ENCODE measurements at places on chromosomes 7 and 10.

GRCh38 chr10:24360282-24361127 is 151.6 kb downstream of the KIAA1217 start:
- no peak for DNase-seq

DNA sequence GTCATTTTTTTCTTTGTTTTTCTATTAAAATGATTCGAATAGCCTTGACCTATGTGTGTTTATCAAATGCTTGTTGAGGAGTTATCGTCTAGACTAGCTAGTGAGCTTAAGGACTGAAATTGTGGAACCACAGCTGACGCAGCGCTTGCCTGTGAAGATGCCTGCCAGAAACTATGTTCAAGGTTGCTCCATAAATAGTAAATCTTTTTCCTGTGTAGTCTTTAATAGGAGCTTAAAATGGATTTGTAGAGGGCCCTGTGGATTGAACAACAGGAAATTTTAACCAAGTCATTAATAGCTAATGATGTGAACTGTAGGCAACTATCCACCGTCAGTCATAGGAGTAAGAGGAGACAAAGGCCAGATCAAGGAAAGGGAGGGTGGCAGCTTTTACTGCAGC is 145.1 kb downstream of the GNAI1 start:
- no peak for DNase-seq

- DNase-seq = no peak
Observed at GRCh38 chr10:13587391-13587790, 626 bp downstream of the PRPF18 start.

DNA sequence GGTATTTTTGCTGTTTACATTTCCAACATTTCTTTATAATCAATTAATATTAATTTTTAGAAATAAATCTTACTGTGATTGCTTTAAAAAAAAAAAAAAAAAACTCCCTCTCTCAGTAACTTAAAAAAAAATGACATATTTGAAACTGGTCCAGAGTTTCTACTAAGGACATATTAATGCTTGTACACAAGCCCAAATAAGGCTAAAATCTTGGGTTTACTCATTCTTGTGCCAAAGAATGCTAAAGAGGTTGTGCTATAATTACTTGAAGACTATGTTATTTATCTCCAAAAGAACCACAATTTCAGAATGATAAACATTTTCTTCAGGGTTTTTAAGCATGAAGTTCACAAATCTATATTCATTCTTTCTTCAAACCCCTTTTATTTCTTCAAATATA is 39.4 kb upstream of the PHF14 start:
- DNase-seq = no peak

- no peak for DNase-seq
Observed at GRCh38 chr7:27663989-27664331, 1.3 kb upstream of the HIBADH start.

DNA sequence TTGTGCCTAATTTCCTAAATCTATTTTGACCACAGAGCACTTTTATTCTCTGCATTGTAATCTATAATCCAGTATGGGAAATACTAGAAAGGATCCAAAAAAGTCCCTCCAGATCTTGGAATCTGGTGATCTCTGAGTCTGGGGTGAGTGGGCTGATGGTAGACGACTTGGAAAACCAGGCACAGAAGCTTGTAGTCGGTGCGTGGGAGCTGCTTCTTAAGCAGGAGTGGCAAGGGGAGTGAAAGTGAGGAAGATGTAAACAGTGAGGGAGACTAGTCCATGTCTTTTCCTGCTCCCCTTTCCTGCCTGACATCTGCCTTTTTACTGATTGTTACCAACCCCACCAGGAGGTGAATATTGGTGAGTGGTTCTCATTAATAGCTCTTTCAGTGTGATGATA is 6.8 kb downstream of the AUTS2 start:
- no peak for DNase-seq

GRCh38 chr7:6268907-6269306 is 3.5 kb downstream of the CYTH3 start:
- no peak for DNase-seq

- DNase-seq = no peak
Observed at GRCh38 chr10:74898201-74898976, 72.0 kb downstream of the KAT6B start.

GRCh38 chr7:101386558-101387231 is 24.0 kb downstream of the COL26A1 start:
- no peak for DNase-seq

- no peak for DNase-seq
Observed at GRCh38 chr10:12579954-12580858, 230.9 kb downstream of the CAMK1D start.

GRCh38 chr7:38554586-38554985 is 76.6 kb downstream of the AMPH start:
- DNase-seq = no peak

DNA sequence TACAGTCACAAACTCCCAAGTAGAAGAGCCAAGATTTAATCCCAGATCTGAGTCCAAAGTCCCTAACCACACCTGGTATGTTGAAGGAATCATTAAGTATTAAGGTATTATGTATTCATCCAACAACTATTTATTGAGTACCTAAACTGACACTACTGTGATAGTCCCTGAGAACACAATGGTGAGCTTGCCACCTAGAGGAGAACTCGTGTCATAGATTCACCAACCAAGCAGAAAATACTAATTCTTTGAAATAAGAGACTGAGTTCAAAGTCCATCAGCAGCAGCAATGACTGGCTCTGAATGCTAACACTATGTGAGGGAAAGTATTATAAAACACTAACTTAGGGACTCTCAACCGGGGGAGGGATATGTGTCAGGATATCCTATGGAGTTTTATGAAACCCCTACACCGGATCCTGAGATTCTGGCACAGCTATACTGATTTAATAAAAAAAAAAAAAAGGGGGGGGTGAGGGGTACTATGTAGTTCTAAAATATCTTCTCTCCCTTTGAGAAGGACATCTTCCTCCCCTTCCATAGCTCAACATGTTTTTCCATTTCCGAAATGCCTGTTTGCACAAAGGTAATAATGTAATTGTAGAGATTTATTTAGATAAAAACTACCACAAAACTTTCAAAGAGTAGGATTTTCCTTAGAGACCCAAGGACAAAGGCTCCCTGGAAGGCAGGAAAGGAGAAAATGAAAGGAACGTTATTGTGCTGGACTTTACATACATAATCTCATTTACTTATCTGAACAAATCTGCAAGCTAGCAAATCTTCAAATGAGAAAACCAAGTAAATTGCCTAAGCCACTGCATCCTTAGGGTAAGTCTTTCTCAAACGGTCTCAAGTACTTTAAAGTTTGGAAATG is 1.6 kb downstream of the NCOA4 start:
- DNase-seq = no peak

GRCh38 chr10:114492351-114493037 is 88.2 kb upstream of the AFAP1L2 start:
- DNase-seq = no peak

- DNase-seq = no peak
Observed at GRCh38 chr10:86712317-86712707, 44.0 kb downstream of the LDB3 start.

DNA sequence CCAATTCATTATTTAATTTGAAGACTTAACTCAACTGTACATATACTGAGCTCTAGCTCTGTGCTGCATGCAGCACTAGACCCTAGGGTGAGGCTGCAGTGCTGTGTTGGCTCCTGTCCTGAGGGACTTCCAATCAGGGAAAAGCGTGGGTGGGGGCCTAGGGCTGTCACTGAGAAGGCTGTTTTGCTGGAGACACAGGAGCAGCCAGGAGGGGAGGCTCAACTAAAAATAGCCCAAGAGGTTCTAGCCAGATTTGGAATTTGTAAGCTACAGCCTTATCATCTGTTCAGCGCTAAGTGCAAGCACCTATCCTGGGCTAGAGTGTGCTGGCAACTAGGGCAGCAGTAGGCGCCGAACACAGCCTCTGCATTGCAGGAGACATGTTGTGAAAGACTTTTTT is 121.1 kb downstream of the VWC2 start:
- no peak for DNase-seq

GRCh38 chr7:23065974-23066373 is 39.6 kb upstream of the KLHL7 start:
- no peak for DNase-seq

- no peak for DNase-seq
Observed at GRCh38 chr7:43589133-43589478, 6.2 kb downstream of the STK17A start.

GRCh38 chr7:44814919-44815318 is 18.4 kb downstream of the PPIA start:
- DNase-seq = no peak

DNA sequence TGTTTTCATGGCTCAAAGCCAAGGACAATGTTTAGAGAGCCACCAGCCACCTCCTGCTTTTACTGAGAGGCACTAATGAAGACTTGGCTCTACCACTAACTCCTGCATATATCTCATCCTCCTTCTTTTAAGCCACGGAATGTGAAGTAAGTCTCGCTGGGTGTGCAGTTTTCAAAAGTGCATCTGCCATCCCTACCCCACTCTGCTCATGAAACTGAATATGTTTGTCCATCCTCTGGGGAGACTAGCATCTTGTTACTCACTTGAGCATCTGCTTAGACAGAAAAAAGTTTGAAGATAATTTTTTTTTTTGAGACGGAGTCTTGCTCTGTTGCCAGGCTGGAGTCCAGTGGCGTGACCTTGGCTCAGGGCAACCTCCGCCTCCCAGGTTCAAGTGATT is 40.8 kb downstream of the EPDR1 start:
- DNase-seq = no peak

GRCh38 chr10:12501841-12502525 is 152.6 kb downstream of the CAMK1D start:
- no peak for DNase-seq

- DNase-seq = no peak
Observed at GRCh38 chr10:70976063-70976695, 87.8 kb upstream of the PCBD1 start.

- DNase-seq = no peak
Observed at GRCh38 chr7:98870807-98871491, 1.1 kb upstream of the TMEM130 start.

DNA sequence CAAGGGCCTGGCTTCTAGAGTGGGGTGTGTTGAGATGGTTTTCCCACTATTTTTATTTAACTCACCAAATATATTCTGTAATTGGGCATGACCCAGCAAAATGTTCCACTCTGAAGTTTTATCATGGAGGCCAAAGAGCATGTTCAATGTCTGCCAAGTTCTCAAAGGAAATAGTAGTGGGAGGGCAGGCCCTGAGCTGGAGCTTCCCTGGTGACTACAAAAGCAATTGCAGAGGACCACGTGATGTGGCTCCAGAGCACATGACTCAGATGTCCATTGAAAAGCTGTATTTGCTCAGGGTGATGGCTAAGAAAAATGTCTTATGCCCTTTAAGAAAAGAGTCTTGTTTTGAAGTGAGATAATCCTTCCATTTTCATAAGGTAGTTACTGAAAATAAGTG is 1024.8 kb downstream of the LRMDA start:
- no peak for DNase-seq

DNA sequence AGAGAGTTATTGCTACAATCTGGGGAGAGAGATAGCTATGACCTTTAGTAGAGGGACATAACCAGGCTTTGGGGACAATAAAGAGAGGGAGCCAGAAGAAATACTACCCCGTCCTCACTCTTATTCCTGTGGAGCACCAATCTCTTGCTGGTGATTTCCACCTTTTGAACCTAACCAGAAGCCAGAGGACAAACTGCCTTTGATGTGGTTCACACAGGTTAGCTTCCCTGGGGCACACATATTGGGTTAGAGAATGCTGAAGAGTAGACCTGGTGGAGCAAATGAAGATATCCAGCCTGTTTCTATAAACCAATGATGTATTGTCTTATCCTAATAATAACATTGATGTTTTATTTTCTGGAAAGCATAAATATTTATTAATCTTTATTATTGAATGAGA is 399.3 kb downstream of the HTR7 start:
- no peak for DNase-seq

GRCh38 chr7:139718141-139718540 is 59.7 kb downstream of the HIPK2 start:
- DNase-seq = no peak

GRCh38 chr7:44539669-44540506 is 1.2 kb downstream of the NPC1L1 start:
- DNase-seq = no peak

GRCh38 chr10:50219646-50220045 is 31.7 kb downstream of the ASAH2 start:
- no peak for DNase-seq

GRCh38 chr10:96666741-96667140 is 53.6 kb downstream of the PIK3AP1 start:
- no peak for DNase-seq

GRCh38 chr7:103795787-103796186 is 193.7 kb downstream of the RELN start:
- DNase-seq = no peak

- DNase-seq = no peak
Observed at GRCh38 chr10:27433976-27434375, 70.1 kb upstream of the RAB18 start.

- no peak for DNase-seq
Observed at GRCh38 chr10:118034791-118035261, 11.9 kb downstream of the RAB11FIP2 start.

DNA sequence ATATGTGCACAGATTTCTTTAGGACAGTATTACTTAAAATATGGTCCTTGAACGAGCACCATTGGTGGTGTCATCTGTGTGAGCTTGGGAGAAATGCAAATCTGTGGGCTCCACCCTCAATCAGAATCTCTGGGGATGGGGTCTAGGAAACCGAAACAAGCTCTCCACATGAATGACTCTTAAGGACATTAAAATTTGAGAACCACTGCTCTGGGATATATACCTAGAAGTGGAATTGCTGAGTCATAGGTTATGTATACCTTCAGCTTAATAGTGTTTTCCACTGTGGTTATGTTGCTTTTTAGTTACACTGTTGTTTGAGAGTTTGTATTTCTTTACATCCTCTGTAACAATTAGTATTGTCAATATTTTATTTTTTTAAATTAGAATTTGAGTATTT is 24.0 kb downstream of the ZNRF2 start:
- no peak for DNase-seq

GRCh38 chr7:151875942-151876898 is 695 bp downstream of the PRKAG2 start:
- DNase-seq = peak; percentile 36

All from stimulated activated CD8-positive, alpha-beta memory T cell treated with anti-CD3 and anti-CD28 coated beads, Interleukin-15, amount 100 ng/mL, for 24 hours (primary cell).